ENCODE measurements at places on chromosomes 5 and 9.

- DNase-seq, result no peak
These were observed 36.9 kb downstream of the ANKRD33B start for GRCh38 chr5:10600626-10601245.

GRCh38 chr5:127184851-127185250, 105.7 kb upstream of the MEGF10 start:
- no peak for DNase-seq

DNA sequence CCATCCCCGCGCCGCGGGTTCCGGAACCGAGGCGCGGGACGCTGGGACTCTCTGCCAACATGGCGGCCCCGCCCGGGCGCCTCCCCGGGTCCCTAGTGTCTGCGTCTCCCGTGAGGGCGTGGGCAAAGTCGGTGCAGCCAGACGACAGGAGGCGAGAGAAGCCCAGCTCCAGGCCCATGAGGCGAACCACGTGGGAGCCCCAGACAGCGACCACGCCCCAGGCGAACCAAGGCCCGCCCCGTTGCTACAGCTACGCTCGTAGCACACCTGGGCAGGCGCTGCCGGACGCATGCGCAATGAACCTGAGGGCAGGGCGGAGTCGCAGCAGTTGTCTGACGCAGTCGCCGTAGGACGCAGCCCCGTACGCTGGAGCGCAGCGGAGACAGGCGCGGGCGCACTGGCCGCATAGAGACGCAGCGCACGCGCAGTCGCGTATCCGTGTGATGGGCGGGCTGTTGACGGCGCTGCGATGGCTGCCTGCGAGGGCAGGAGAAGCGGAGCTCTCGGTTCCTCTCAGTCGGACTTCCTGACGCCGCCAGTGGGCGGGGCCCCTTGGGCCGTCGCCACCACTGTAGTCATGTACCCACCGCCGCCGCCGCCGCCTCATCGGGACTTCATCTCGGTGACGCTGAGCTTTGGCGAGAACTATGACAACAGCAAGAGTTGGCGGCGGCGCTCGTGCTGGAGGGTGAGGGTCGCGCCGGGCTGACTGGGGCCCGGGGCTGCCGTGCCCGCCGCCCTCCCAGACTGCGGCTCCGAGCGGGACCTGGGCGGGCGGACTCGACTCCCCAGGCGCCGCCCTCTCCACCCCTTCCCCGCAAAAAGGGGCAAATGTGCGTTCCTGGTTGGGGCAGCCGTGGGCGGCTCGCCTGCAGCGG, at the start of gene MAN1B1:
TSS of gene MAN1B1 (plus strand) at position 455 of the 878 bp plus-strand sequence. CDS start at position 470, 15 bp downstream.
- peak; percentile 99 for DNase-seq

DNA sequence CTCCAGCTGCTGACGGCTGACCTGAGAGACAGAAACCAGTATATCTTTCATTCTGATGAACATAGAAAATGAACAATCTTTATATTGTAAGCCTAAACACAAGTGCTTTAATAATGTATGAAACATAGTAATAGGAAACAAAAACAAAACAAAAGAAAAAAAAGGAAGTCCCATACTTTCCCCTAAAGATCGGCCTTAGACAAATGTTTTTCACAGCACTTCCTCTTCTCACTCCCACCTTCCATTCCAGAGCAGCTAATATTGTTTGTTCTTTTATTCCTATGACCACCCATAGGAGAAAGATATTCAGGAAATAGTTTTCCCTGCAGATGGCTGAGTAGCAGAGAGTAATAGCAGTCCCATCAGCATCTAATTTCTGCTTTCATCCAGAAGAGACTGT, 194.4 kb upstream of the SLC27A6 start:
- DNase-seq, result no peak

DNA sequence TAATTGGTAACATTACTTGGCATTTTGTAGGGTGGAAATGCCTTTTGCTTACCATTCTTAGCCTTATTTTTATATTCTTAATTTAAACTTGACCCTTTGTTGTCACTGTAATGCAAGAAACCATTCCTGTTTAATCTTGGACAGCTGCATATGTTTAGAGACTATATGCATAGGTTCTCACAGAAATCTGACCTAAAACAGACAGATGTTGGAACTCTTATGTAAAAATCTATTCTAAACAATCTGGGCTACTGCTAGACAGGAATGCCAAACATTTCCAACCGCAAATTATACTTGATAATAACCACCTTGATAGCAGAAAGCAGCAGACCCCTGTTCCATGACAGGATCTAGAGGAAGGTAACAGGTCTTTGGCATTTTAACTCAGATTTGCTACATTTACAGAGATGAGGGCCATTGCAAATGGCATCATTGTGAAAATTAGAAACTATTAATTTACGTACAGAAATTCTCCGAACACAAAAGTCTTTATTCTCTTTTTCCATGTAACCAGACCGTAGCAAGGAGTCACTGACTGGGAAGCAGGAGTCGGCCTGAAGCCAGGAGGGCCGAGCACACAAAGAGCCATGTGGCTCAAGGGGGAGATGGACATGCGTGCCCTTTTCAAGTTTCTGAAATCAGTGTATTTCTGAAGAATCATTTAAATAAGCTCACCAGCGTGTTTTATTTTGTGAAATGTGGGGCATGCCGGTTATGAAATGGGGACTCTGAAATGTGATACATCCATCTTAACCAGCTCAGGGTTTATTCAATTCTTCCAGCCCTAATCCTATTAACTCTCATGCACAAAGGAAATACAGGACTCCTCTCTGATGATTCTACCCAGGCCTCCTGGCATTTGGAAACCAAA, 139.3 kb downstream of the AOPEP start:
- no peak for DNase-seq

- no peak for DNase-seq
These were observed 130.3 kb upstream of the TARS1 start for GRCh38 chr5:33310451-33310850.
